AG09309 (cell line): ENCODE measurements at places on chromosomes 2 and 18.

DNA sequence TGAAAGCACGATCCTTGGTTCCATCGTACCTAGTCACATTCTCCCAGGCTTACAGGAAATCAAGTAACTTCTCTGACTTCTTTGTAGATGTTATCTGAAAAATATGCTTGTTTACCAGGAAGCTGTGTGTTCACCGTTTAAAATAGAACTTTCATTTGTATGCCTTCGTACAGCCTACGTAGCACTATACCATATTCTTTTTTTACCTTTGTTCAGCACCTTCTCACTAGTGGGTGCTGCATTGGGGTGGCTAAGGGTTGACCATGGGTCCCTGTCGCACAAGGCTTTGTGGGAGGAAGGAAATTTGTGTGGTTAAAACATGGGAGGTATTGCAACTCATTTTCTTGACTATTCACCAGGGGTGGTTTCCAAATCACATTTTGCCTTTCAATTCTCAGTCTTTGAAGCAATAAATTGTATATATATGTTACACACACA is 16.6 kb downstream of the MALT1 start:
- no peak for DNase-seq

- no peak for DNase-seq
These were observed 120.5 kb upstream of the SCN7A start for GRCh38 chr2:166614503-166614902.

DNA sequence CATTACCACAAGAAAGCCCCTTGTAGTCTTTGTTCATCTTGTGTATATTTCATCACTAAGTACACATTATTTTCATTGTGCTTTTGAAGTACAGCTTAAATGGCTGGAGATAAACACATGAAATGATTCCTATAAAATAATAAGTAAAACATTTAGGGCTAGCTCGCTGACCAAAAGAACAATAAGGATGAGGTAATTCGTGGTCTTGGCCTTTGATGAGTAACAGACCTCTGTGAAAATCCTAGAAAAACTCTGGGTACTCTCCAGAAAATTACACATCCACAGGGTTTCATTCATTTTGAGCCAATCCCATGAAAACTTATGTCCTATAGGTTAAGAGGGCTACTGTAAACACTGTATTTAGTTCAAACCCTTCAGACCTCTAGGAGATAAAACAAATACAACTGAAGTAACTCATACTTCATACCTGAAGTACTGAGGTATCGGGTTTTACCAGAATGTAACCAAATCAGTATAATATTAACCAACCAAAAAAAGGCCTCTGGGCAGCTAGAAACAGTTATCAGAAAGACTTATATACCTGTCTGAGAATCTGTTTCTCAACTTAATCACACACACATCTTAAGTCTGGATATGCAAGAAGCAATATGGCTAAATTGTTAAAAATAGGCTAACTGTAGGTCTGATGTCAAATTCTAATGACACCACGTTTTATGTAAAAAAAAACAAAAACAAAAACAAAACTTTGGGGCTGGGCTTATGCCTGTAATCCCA is 31.0 kb downstream of the CFAP36 start:
- peak; percentile 52 for DNase-seq

DNA sequence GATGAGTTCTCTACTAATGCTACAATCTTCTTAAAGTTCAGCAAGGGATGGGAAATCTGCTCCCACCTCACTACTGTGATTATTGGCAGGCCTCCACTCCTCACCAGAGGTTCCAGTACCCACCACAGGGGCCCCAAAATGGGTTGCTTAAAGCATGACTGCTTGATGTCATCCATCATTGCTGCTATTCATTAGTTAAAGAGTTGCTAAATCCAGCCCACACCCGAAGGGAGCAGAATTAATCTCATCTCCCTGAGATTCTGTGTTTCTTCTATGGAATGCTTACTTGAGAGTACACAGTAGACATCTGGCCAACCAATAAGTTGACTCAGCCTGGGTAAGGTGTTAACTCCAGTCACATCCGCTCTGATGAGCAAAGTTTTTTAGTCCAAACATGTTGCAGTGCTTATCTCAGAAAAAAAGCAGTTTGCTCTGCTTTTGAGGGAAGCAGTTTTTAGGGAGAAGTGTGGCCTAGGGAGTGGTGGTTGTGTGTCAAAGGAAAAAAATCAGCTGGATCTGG is 690.2 kb upstream of the POU3F3 start:
- DNase-seq = no peak

DNA sequence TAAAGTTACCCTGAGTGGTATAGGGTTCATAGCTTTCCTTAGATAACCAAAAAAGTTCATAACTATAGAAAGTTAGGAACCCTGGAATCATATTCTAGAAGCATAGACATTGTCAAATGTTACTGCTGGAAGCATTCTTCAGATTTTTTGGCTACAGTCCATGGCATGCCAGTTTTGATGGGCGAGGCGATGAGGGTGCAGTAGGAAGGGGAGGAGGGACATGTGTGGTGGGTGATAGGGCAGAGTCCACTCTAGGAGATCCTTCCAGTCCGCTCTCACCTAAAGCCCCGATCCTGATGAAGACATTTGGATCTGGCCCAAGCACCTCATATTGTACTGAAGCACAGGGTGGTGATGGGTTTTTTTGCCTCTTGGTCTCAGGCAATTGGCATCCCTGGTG is 91.8 kb downstream of the HRH4 start:
- no peak for DNase-seq

- no peak for DNase-seq
These were observed 21.5 kb upstream of the CYP1B1 start for GRCh38 chr2:38097258-38097987.
